EH (cell line): ENCODE measurements at places on chromosomes 1 and 21.

- DNase-seq, result no peak
Observed at GRCh38 chr1:20074725-20075171, 4.8 kb downstream of the PLA2G5 start.

GRCh38 chr1:181208967-181209366, 120.5 kb downstream of the IER5 start:
- DNase-seq, result no peak

DNA sequence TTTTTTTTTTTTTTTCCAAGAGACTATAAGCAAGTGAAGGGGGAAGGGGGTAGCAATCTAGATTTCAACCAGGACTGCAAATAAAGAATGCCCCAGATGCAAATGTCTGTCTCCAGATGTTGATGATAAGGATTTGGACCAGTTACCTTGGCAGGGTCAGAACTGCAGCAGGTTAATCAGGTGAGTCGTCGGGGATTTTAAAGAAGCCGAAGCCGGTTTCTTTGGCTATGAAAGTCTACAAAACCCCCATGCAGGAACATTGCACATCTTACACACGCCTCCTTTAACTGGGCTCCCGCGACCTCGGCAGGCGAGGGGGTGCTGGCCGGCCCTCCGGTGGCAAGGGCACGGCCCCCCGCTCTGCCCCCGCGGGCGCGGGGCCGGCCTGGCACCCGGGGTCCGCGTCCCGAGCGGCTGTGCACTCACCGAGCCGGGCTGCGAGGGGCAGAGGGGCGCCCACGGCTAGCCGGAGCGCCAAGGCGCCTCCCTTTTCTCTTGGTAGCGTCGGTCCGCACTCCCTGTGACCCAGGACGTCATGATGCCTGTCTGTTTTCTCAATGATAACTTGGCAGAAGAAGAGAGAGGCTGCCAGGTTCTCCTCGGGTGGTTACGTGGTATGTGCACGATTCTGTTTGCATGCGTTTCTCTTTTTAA, 366.3 kb upstream of the ESRRG start:
- peak; percentile 11 for DNase-seq

GRCh38 chr21:37829447-37829846, 86.8 kb downstream of the KCNJ6 start:
- DNase-seq, result peak; percentile 69

DNA sequence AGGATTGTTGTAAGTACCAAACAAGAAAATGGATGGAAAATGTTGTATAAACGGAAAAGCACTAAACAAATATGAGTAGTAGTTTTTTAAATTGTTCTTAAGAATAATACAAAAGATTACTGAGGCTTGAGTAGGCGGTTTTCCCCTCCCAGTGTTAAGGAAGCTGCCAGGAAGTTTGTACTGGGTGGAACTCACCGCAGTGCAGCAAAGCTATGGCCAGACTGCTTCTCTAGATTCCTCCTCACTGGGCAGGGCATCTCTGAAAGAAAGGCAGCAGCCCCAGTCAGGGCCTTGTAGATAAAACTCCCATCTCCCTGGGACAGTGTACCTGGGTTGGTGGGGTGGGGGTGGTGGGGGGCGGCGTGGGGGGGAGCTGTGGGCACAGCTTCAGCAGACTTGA, 58.7 kb downstream of the XCL2 start:
- peak; percentile 43 for DNase-seq

GRCh38 chr21:15277466-15277865, 212.7 kb upstream of the NRIP1 start:
- DNase-seq, result no peak

GRCh38 chr1:2587071-2587859, 688 bp downstream of the PRXL2B start:
- peak; percentile 34 for DNase-seq

DNA sequence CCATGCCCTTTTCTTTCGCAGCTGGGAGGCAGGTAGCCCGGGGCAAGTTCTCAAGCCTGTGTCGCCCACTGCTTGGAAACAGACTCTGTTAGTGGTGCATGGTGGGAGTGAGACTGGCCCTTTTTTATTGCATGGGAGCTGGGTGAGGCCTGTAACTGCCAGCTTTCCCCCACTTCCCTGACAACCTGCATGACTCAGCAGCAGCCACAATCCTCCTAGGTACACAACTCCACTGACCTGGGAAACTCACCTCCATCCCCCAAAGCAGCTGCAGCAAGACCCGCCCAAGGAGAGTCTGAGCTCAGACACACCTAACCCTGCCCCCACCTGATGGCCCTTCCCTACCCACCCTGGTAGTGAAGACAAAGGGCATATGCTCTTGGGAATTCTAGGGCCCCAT, 25.8 kb downstream of the PIGP start:
- no peak for DNase-seq

- DNase-seq, result no peak
Observed at GRCh38 chr1:193931356-193931755, 744.9 kb upstream of the B3GALT2 start.

DNA sequence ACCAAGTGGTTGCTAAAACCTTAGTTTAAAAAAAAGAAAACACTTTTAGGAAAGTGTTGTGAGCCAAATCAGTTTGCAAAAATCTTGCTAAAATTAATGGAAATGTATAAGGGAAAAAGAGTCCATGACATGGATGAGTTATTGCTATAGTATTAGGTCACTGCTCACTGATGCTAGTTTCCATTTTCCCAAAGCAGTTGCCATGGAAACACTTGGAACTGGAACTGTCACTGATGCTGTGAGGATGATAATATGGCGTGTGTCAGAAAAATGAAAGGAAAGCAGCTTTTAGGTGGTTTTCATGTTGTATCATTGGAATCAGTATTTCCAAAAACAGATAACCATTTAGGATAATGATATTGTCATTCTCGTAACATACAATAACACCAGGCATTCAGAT, 104.4 kb downstream of the PHTF1 start:
- no peak for DNase-seq

GRCh38 chr1:155424091-155424490, 103.4 kb downstream of the RUSC1 start:
- no peak for DNase-seq

DNA sequence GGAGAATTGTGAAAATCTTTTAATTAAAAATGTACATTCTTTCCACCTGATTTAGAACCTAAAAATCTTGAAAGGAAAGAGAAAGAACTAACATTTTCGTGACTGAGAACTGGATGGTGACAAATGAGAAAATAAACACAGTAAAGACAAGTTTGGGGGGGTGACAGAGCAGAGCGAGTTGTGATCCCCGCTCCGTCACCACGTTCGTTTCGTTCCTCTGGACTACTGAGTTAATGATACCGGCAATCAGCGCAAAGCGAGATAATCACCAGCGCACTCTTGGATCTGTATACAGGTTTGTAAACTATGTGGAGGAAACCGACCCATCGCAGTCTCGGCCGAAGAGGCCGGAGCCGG, 31.2 kb upstream of the CFAP126 start:
- no peak for DNase-seq

DNA sequence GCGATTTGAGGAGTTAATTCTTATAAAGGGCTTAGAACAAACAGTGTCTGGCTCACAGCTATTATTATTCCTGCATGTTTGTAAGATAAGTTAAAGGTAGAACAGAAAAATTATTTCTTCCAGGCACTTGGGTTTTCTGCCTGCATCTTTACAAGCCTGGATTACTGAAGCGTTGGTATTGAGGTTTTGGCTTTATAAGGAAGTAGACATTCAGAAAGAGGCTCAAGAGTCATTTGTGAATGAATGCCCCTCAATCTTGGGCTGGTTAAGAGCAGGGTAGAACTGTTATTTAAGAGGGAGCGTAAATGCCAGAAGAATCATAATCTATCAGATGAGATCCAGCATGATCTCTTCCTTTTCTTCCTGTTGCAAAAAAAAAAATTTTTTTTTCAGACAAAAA, 77.3 kb upstream of the ARID1A start:
- DNase-seq, result no peak

DNA sequence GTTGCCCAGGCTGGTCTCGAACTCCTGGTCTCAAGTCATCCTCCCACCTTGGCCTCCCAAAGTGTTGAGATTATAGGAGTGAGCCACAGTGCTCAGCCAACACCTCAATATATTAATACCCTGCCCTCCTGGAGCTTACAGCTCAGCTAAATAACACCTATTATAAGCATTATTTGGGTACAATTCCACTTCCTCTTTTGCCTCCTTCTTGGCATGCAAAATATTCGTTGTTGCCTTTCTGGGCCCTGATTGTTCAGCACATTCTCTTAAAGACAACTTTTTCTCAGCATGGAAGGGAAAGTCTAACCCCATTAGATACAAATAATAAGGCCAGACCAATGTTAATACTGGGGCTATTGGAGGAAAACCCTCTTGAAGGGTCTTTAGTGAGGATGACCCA, 2.8 kb downstream of the PAQR7 start:
- no peak for DNase-seq

DNA sequence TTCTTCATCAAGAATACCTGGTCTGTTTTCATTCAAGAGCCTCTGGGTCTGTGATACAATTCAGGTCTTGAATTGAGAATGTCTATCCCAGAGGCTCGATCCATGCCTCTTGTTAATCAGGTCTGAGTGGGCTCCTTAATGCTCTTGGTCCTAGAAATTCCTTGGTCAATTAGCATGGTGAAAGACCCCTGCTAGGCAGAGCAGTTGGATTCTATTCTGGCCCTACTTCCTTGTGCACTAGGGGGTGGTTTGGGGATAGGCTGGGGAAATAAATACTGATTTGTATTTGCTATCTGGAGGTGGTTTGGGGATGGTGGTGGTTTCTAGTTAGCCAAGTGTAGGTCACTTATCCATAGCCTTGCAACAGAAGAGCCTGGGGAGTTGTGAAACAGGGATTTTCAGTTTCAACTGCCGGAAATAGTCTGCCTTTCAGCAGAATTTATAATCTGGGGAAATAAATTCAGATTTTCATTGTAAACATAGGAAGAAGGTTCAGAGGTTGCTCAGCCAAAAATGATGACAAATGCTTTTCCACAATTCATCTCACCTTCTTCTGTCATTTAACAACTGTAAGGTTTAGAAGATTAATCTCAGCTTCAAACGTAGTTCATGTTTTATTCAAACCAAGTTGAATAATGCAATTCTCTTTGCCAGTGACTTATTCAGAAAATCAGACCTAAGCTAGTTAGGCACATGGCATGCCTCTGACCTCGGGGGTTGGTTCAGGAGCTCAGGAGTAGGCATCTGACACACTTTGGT, 22.2 kb upstream of the SCAF4 start:
- no peak for DNase-seq

GRCh38 chr21:34852448-34852847, 183.7 kb downstream of the CLIC6 start:
- peak; percentile 44 for DNase-seq

GRCh38 chr1:17603091-17603841, 63.8 kb downstream of the ARHGEF10L start:
- DNase-seq, result no peak

GRCh38 chr1:44784094-44785028, 3.6 kb downstream of the BEST4 start:
- peak; percentile 28 for DNase-seq

GRCh38 chr1:63893976-63894375, 120.2 kb downstream of the ROR1 start:
- DNase-seq, result no peak

GRCh38 chr1:85580872-85581801, 576 bp downstream of the CCN1 start:
- peak; percentile 64 for DNase-seq

GRCh38 chr1:64539781-64540218, 69.9 kb downstream of the CACHD1 start:
- peak; percentile 67 for DNase-seq

DNA sequence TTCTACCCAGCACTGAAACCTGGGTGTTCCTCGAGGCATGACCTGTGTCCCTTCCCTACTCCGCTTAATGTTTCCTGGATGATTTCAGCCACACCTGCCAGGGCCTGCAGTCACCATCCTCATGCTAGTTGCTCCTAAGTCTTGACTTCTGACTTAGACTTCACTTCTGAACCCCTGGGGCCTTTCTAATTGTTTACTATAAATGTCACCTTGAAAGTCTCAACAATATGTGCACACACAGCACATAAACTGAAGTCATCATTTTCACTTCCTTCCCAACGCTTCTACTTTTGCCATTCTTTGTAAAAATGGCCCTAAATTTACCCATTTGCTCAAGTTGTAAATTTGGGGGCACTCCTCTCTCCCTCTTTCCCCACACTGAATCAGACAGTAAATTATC, 141.1 kb downstream of the DYRK1A start:
- DNase-seq, result no peak

DNA sequence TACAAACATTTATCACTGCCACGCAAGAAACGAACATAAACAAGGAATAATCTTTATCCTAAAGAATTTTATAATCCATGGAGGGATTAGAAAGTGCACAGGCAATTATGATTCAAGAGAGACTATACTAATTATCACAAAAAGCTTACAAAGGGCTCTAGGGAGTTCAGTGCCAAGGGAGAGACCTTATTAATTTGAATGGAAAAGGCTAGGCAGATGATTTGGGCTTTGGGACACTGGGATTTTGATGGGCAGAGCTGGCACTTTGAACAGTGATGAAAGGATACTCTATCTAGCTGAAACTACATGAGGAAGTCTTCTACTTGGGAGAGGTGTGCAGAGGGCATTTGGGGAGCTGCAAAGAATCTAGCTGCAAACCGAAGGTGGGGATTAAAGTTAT, 48.9 kb upstream of the IVNS1ABP start:
- no peak for DNase-seq

GRCh38 chr1:177920091-177920490, 49.8 kb downstream of the SEC16B start:
- DNase-seq, result no peak

GRCh38 chr1:210747890-210748289, 386.1 kb downstream of the KCNH1 start:
- DNase-seq, result no peak

- peak; percentile 90 for DNase-seq
Observed at GRCh38 chr1:41493117-41493536, 8.6 kb upstream of the EDN2 start.

GRCh38 chr1:109368464-109368863, 29.3 kb downstream of the SORT1 start:
- no peak for DNase-seq

GRCh38 chr1:83508485-83509151, 490.3 kb downstream of the TTLL7 start:
- peak; percentile 96 for DNase-seq

- DNase-seq, result no peak
Observed at GRCh38 chr1:167186771-167187170, 33.9 kb upstream of the POU2F1 start.

- peak; percentile 46 for DNase-seq
Observed at GRCh38 chr1:93171549-93172034, 8.6 kb downstream of the TMED5 start.

- DNase-seq, result no peak
Observed at GRCh38 chr1:58596631-58597052, 19.6 kb upstream of the TACSTD2 start.

GRCh38 chr1:222790520-222790919, 24.3 kb upstream of the DISP1 start:
- no peak for DNase-seq

GRCh38 chr1:156822680-156823079, 6.0 kb upstream of the SH2D2A start:
- no peak for DNase-seq

GRCh38 chr1:198880397-198880796, 241.6 kb downstream of the PTPRC start:
- DNase-seq, result peak; percentile 82
